ENCODE measurements at places on chromosomes 7 and 10.

DNA sequence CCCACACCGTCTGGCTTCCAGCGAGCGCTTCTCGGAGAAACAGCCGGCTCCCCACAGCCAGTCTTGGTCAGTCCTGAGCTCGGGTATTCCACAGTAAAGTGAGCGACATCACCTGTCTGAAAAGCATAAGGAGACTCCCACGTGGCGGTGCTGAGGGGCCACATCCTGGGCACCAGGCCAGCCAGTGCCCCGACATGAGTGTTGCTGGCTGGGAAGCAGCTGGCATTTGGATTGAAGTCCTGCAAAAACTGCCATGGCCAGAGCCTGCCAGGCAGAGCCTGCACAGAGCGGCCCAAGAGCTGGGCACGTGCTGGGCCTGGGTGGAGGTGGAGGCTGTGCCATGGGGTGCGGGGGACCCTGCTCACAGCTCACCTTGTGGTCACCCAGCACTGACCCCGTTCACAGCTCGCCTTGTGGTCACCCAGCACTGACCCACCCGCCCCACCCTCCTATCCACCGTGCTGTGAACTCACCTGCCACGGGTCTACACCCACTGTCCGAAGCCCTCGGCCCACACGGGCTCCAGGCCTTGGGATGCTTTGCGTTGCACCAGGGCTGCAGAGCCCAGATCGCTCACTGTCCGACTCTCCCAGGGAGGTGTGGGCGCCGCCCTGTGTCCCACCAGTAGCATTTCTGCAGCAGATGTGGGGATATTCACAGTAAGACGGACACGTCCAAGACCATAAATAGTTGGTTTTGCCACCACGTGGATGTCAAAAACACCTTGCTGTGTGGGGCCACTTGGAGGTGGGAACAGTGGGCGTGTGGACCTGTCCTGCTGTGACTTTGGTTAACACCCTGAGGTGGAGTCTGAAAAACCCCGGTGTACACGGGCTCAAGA, 48.8 kb downstream of the PITRM1 start:
- DNase-seq, result no peak

GRCh38 chr7:134184767-134185166, 57.6 kb downstream of the LRGUK start:
- no peak for DNase-seq

GRCh38 chr10:99681553-99681952, 22.2 kb downstream of the ENTPD7 start:
- no peak for DNase-seq

- no peak for DNase-seq
Measured at GRCh38 chr10:73625004-73625883, 16.0 kb downstream of the MYOZ1 start.

- no peak for DNase-seq
Measured at GRCh38 chr10:86968994-86969355, 693 bp downstream of the ADIRF start.

DNA sequence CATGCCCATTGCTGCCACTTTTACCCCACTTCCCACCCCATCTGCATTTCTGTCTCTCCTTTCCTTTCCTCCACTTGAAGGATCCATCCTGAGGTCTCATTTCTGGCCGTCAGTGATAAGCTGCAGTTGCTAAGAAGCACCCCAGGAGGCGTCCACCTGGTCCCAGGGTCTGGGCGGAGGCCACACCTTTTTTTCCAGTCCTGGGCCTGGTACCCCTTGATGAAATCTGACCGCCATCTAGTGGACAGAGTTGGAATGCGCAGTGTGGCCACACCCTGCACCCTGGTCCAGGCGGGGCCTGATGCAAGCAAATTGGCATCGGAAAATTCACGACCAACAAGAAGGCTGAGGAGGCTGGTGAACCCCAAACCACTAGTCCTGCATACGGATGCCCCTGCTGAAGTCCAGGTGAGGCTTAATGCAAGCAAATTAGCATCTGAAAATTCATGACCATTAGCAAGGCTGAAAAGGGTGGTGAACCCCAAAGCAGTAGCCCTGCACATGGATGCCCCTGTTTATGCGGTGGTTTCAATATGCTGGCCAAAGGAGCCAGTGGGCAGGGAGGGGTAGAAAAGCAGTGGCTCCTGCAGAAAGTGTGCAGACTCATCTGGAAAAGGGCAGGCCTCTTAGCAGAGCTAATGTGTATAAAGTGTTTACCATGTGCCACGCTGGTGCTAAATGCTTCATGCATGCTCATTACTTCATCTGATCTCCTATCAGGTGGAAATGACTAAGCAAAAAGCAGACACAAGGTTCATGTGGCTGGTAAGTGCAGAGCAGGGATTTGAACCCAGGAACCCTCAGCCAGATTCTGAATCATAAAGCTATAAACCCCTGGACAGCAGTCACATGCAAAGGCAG, 43.2 kb downstream of the GPAM start:
- peak; percentile 75 for DNase-seq

DNA sequence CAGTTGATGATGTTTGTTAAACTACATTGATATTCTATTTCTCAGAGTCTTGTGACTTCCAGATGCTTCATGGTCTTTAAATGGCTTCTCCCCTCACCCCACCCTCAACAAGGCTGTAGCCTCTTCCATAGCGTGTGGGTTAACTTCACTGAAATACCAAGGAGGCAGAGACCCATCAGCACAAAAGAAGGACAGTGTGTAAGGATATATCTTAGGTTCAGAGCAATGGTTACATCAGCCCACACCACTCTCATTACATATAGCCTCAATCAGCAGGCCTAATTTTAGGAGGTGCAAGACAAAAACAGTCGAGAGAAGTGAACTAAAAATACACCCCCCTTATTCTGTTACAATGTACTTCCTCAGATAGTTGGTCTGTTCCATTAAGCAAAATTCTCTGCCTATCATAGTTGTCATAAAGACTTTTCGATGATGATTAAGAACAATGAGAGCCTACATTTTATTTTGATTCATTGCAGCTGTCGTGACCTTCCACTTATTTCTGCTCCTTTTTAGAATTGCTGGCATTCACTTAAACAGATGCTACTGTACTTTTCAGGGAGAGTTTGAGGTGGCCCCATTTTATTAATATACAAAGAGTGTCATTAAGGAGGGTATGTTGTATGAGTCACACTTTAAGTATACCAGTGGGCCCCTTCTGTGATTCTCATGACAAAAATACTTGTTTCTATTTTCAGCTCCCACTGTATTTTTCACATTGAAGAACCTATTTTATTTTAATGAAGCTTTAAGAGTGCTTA, 52.1 kb downstream of the WIPF3 start:
- no peak for DNase-seq

- peak; percentile 13 for DNase-seq
Measured at GRCh38 chr7:73433924-73434700, 534 bp downstream of the FZD9 start.

DNA sequence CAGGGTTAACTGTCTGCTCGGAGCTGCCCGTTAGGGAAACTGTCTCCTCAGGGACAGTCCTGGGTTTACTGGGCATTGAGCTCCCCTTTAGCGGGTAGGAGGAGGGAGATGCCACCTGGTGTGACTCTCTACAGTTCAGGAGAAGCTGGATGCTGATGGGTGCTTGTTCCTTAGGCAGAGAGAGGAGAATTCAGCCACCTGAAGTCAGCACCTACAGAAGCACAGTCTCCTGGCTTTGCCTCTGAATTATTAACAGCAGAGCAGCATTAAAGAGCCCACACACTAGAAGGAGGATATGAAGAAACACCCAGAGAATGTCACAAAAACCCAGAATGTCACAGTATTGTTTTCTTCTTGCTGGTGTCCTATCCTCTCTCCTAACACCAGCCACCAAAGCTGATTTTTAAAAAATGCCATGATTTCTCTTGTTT, 696 bp downstream of the GIMAP4 start:
- DNase-seq, result no peak

- peak; percentile 96 for DNase-seq
Measured at GRCh38 chr7:76314042-76314721, 11.7 kb downstream of the HSPB1 start.

- no peak for DNase-seq
Measured at GRCh38 chr7:86930554-86931307, 128.7 kb downstream of the ELAPOR2 start.

GRCh38 chr10:63337455-63338251, 128.1 kb downstream of the JMJD1C start:
- no peak for DNase-seq

DNA sequence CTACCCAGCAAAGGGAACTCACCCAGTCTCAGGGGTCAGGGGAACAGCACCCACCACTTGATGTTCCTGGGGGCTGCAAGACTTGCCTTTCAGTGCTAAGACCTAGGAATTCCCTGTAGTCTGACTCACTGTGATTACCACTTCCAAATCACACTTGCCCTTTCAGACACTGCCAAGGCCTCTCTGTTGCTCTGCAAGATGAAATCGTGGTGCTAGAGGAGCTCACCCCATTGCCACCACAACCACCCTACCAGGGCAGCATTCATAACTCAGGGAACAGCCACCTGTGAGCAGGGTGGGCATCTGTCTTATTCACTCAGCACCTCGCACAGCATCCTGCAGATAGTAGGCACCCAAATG, 36.5 kb downstream of the XPNPEP1 start:
- DNase-seq, result no peak

All from activated naive CD4-positive, alpha-beta T cell treated with Interleukin-2 at 50 U/mL for 16 hours (primary cell).